Activated CD8-positive, alpha-beta memory T cell treated with anti-CD3 and anti-CD28 coated beads for 1 hour (primary cell): ENCODE measurements at places on chromosomes 7 and 10.

DNA sequence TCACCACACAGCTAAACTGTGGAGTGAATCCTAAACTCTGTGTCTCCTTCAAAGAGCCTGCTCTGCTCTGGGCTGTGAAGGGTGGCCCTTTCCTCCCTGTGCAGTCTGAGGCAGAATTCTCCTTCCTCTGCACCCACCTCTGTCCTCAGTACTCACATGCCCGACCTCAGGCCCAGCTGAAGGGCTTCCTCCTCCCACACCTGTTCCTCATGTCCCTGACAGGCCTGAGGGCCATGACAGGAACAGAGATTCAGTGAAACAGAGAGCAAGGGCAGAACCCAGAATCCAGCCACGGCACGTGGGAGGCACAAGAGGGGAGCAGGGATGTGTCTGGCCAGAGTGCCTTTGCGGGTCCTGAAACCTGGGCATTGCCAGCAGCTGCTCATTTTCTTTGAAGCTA lies 13.9 kb downstream of the CREB3L2 start:
- no peak for DNase-seq

DNA sequence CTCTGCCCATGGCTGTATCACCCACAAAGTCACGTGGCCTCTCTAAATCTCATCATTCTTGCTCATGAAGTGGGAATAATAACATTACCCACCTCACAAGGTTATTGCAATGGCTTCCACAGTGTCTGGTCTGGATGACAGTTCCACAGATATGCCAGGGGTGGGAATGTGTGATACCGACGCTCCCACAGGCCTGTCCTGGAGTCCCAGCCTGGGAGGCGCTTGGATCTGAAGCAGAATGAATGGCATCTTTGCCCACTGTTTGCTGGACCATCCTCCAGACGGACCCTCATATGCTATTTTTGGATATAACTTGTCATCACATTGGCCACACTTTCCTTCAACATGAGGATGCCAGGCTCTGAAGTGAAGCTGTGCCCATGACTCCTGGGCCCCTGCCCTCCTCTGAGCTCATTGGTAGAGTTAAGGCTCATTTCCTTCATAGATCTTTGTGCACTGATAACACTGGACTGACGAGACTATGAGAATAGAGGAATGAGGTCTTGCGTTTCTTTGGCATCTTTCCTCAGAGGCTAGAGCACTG lies 279.8 kb upstream of the ZNF32 start:
- no peak for DNase-seq

- DNase-seq = no peak
These were observed 137.3 kb downstream of the AGMO start for GRCh38 chr7:15424468-15424867.

GRCh38 chr7:77653572-77653971 lies 42.7 kb upstream of the RSBN1L start:
- DNase-seq = no peak

- DNase-seq = no peak
These were observed 108.8 kb upstream of the LRGUK start for GRCh38 chr7:134018306-134018705.

GRCh38 chr10:43099928-43100327 lies 23.1 kb downstream of the RET start:
- no peak for DNase-seq

- no peak for DNase-seq
These were observed 49.1 kb downstream of the FEZF1 start for GRCh38 chr7:122255454-122255853.

- DNase-seq = no peak
These were observed 370.5 kb upstream of the BMPER start for GRCh38 chr7:33534833-33535232.

DNA sequence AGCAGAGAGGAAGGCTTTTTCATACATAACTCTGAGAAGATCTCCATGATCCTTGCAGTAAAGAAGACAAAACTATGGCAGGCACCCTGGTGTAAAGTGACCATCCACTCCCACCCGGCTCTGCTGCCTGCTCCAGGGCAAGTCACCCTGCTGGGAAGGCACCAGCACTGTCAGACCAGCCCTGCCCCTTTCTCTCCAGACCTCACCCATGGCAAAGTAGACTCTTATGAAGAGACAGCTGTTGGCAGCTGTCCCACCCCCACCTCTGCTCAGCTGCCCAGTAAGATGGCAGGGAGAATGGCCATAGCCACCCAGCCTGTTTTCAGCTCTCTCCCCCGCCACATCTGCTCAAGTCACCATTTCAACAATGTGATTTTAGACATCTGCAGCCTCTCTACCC lies 8.6 kb upstream of the ZMIZ2 start:
- no peak for DNase-seq
